Stimulated activated CD8-positive, alpha-beta memory T cell treated with anti-CD3 and anti-CD28 coated beads, Interleukin-7, amount 100 ng/mL, for 4 hours (primary cell): ENCODE measurements at places on chromosomes 5 and 9.

DNA sequence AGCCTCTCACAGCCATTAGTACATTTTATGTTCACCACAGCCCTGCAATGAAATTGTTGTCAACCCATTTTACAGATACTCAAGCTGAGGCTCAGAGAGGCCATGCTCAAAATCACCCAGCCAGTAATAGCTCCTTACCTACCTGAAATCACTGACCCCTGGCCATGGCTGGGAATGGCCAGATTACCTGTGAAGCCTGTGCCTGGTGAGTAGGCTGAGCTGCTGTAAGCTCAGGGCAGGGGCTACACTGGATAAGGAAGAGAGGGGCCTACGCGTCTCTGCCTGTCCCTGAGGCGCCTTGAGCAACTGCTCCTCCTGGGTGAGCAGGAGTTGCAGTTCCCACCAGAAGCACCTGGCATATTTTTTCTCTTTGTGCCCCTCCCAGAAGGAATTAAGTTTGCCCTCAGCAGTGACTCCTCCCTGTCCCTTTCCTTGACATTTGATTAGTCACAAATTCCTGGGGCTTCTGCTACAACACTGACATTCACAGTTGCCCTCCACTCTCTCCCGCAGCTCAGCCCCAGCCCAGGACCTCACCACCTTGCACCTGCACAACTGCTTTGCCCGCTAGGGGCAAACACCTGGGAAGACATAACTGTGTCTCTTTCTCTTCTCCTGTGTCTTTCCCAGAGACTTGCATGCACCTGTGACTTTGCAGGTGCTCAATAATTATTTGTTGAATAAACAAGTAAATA lies 5.7 kb downstream of the CLTB start:
- no peak for DNase-seq

DNA sequence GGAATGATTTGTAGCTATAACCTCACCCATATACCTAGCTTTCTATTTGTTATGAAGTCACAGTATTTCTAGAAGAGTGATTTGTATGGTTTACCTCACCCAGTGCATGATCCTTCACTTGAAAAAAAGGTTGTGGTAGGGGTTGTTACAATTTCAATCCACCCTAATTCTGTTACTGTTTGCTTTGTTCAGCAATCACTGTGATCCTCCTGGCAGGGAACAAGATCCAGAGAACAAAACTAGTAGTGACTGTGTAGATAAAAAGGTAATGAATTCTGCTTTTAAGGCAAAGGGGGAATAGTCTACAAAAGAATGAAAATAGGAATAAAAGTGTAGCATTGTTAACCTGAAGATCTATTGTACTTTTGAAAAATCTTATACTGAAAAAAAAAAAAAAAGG lies 191.3 kb upstream of the SH3GL2 start:
- DNase-seq, result no peak

- DNase-seq, result peak; percentile 47
These were observed 29.8 kb upstream of the FABP6 start for GRCh38 chr5:160199410-160199911.

DNA sequence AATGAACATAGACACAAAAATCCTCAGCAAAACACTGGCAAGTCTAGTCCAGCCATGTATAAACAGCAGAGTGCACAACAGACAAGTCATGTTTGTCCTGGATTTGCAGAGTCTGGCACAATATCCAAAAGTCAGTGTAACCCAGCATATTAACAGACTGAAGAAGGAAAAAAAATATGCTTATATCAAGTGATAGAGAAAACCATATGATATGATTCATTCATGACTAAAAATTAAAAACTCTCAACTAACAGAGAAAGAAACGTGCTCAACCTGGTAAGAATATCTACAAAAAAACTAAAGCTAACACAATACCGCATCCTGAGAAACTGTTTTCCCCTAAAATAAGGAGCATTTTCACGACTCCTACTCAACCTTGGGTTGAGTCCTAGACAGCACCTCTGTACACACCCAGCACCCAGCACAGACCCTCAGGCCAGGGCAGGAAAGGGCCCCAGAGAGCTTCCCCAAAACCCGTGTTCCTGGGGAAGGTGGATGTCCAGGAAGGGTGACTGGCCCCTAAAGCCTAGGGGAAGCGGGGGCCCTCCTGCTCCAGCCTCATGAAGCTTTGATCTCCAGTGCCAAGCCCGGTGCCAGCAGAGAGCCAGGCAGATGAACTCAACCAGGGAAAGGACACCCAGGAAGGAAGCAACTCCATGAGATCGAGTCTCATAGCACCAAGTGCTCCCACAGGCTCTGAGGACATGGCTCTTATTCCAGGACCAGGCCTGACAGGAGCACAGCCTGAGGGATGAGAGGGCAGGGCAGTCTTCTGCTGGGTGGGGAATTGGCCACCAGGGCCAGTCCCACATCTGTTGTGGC lies 38.9 kb downstream of the ADAMTS2 start:
- DNase-seq, result no peak

GRCh38 chr5:96718635-96719077 lies 56.5 kb downstream of the CAST start:
- no peak for DNase-seq

DNA sequence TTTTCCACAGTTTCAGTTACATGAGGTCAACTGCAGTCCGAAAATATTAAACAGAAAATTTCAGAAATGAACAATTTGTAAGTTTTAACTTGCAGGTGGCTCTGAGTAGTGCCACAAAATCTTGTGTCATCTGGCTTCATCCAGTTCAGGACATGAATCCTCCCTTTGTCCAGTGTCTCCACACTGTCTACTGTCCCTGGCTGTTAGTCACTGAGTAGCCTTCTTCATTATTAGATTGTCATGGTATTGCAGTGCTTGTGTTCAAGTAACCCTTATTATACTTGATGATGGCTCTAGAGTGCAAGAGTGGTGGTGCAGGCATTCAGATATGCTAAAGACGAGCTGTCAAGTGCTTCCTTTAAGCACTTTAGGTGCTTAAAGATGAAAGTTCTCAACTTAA lies 65.3 kb downstream of the CFAP95 start:
- no peak for DNase-seq

DNA sequence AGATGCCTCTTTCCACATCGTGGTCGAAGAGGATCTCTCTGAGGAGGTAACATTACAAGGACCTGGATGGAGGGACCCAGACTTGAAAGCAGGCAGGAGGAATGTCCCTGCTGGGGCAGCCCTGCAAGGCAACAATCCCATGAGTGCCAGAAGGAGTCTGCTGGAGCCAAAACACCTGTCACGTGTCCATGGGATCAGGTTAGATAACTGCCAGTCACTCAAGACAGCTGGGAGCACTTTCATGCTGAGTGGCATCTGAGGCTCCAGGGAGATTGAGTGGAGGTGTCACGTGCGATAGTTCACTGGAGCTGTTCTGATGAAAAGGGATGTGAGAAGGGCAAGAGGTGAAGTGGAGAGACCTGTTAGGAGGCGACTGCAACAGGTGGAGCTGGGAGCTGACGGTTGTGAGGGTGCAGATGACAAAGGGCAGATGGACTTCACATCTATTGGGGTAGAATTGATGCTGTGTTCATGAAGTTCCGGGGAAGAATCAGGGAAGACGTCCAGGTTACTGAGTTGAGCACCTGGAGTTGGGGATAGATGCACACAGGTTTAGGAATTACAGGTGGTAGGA lies 68.4 kb downstream of the ICE1 start:
- no peak for DNase-seq

DNA sequence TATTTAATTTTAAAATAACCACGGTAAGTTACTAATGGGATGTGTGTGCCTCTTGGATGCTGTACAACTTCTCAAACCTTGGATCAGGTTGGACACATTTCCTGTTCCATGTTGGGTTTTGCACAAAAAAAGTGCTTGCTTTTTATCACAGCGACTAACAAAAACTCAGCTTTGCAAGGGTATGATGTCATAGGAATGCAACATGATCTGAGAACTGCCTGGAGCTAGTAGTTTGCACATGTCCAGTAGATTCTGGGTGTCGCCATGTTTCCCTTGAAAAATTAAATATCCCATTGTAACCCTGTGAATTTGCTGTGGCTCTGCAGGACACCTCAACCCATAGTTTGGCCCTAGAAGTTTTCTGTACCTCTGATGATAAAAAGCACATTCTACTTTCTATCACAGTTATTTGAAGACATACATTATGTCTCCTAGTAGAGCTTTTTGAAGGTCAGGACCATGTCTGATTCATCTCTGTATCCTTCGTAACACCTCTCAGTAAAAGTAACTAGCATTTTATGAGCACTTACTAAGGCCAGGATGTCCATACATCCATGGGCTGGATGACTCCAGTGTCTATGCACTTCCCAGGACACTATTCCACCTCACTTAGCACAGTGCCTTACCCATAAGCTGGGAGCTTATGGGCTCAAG lies 11.5 kb upstream of the FRMPD1 start:
- no peak for DNase-seq

GRCh38 chr5:91211997-91212713 lies 171.0 kb downstream of the ARRDC3 start:
- no peak for DNase-seq

- no peak for DNase-seq
These were observed 57.8 kb downstream of the TMC1 start for GRCh38 chr9:72579190-72579589.

DNA sequence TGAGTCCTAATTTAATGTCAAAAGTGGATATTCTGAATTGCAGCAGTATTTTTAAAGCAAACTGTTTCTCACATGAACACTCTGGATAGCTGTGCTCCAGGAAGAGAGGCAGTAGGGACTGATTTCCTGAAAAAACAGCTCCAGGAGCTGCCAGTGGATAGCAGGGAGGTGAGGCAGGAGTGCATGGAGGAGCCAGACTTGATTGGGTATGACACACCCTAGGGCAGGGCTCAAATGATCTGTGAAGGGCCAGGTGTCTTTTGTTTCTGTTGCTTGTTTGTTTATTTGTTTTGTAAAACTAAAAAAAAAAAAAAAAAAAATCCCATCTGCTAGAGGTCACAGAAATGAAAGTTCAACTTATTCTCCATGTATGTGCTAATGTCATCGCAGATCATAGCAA lies 83.4 kb downstream of the ADRB2 start:
- DNase-seq, result no peak

DNA sequence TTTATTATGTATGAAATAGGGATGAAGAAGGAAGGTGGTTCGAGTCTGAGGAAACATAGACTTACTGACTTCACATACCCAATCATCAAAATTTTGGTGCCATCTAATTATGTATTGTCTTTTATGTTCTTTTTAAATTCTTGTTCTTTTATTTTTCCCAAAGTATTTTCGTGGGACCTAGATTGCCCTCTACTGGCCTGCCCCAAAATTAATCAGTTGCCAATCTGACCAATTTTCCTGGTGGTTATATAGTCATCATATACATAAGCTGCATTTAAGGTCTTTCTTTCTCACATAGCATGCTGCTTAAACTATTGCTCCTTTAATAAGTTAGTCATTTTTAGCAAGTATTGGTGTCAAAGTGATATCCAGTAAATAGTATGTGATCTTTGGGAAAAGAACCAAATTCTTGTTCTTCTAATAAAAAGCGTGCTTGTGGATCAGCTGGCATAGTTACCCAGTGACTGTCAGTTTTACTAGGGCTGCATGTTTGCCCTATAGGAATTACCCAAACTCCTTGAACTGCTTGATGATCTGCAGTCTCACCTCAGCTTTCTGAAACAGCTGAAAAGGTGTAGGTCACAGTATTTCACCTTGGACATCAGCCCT lies 223.5 kb downstream of the SH3GL2 start:
- no peak for DNase-seq
